Iris pigment epithelial cell (primary cell): ENCODE measurements at places on chromosomes 3 and 15.

GRCh38 chr3:62874711-62875557 lies at the start of gene CADPS:
Gene CADPS (minus strand): TSS chr3:62875416. CDS start chr3:62875029, 387 bp downstream.
- DNase-seq, result no peak

DNA sequence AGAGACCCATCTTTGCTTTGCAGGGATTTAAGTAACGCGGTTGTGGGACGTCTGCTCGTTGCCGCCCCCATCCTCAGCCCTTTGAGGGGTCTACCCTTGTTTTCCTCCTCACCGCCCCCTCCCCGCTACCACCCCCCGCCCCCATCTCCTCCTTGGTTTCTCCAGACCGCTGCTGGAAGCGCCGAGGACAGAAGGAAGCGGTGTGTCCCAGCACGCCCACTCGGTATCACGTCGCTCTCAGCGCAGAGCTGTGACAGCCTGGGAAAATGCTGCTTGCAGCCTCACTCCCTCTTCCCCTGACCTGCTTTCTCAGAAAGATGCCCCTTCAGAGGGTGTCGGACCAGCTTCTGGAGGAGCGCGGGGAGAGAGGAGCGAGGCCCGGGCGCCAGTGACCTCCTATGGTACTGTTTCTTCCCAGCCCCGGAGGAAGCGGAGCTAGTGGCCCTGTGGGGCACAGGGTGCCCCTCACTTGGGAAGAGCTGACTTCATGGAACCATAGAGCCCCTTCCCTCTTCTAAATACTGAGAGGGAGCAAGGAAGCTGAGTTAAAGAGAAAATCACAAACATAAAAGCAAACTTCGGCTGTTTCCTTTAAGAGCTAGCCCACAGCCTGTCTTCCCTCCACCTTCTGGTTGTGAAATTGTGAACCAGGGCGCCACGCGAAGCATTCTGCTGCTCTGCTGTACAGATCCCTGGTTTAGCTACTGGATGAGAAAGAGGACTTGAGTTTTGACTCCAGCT lies 698 bp downstream of the IL1RAP start:
- peak; percentile 72 for DNase-seq

DNA sequence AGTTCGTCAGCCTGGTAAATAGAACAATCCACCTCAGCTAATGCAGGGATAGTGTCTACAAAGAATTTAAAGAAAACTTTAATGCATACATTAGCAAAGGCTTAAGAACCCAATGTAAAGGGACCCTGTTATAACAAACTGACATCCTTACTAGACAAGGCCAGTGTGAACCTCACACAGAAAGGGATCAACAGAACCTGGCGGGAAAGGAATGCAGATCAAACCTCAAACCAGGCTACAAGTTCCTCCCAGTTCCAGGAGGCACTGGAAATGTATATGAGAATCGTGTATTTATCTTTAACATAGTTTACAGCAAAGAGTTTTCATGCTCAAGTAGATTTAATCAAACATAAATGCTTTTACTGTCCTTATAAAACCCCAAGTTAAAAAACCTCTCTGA lies 37.6 kb upstream of the ATP11B start:
- no peak for DNase-seq

GRCh38 chr3:14550651-14551611 lies 10.8 kb upstream of the GRIP2 start:
- DNase-seq, result peak; percentile 11

DNA sequence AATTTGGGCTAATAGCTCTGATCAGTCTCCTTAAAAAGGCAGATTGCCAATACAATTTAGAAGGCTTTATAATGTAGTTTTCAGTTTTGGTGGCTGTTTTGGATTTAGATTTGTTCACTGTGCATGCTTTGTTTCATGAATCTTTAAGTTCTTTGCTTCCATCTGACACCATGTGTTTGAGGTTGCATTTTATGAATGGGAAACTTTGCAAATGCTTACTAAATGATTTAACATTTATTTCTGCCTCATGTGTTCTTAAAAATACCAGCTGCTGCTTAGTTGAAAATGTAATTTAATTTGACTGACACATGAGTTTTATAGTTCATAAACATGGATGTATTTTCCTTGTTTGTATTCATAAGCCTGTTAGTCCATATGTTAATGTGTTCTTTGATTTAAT lies 78.6 kb downstream of the RNF13 start:
- DNase-seq, result no peak

- no peak for DNase-seq
Observed at GRCh38 chr15:37882640-37883039, 51.8 kb upstream of the TMCO5A start.

- DNase-seq, result peak; percentile 49
Observed at GRCh38 chr3:75781079-75781745, 4.1 kb downstream of the ZNF717 start.

DNA sequence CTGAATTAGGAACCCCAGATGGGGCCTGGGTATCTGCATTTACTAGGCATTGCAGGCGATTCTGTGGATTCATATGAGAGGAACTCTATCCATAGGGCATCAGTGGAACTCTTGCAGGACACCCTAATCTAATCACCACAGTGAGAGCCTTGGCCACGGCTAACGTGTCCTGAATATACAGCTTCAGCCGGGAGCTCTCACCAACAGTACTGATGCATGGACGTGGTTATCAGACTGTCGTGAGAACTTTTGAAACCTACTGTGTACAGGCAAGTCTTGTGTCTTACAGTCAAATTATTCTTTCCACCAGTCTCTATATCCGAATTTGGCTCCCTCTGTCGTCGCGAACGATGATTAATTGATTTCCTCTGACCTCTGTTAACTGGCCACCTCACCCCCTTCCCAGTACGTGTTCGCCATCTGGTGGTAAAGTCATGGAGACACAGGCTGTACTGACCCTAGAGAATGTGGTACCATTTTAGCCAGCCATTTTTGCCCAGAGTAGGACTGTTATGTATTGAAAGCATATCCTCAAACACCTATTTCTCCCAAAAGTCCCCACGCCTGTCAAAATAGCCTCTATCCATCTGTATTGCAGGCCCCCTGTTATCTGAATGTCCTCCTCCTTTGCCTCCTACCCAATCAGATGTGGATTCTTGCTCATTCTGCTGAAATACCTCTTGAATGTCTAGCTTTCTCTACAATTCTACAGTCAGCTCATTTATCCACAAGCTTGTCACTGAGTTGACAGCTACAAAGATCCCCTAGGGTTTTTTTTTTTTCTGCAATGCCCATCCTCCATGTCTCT lies 39.7 kb downstream of the GLDN start:
- DNase-seq, result peak; percentile 79

- DNase-seq, result no peak
Observed at GRCh38 chr3:183309276-183309675, 56.2 kb downstream of the B3GNT5 start.

DNA sequence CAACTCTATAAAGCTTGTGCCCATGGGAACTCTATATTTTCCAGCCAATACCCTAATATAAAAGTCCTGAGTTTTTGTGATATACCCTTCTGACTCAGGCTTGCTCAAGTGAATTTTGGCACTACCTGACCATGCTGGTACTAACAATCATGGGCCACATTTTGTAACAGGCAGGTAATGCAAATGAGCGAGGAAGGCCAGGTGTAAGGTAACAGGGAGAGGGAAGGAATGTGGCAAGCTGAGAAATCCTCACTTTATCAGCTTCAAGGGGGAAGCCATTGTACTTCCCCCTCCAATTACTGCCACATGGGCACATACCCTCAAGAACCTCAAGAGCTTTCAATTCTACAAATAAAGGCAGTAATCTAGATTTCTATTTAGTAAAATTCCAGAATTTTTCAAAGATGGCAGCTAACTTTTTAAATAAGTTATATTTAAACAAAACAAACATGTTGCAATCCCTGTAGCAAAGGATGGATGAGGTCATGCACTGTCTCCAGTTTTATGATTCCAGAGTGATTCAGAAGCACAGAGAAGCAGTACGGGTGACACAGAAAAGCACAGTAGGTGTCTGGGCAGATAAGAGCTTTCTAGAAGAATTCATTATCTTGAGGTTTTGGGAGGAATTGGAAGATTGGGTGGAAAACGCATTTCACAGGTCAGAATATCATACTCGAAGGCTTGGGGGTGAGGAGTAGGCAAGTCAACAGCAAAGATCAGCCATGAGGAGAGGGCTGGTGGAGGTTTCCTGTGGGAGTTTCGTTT lies 87.6 kb downstream of the FOXP1 start:
- peak; percentile 95 for DNase-seq
